CD4-positive, alpha-beta T cell treated with Interleukin-15 for 1 hour (primary cell): ENCODE measurements at places on chromosomes 1 and 21.

GRCh38 chr1:8335246-8335645 is 17.3 kb downstream of the SLC45A1 start:
- DNase-seq, result no peak

- no peak for DNase-seq
Observed at GRCh38 chr1:30955448-30956015, 47.0 kb upstream of the SDC3 start.

DNA sequence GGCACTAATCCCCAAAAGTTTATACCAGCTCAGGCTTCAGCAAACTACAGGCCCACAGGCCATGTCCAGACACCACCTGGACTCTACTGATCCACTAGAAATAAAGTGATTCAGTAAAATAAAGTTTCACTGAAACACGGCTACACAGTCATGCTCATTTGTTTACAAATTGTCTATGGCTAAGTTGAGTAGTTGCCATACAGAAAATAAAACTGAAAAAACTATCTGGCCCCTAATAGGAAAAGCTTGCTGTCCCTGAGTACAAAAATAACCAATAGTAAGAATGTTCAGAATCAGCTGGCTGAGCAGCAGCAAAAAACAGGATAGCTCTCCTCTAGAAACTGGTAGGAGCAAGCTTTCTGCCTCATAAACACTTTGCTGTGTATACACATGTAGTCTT is 221.5 kb downstream of the RERE start:
- DNase-seq, result no peak

- DNase-seq, result no peak
Observed at GRCh38 chr1:36748466-36748865, 265.8 kb upstream of the CSF3R start.

DNA sequence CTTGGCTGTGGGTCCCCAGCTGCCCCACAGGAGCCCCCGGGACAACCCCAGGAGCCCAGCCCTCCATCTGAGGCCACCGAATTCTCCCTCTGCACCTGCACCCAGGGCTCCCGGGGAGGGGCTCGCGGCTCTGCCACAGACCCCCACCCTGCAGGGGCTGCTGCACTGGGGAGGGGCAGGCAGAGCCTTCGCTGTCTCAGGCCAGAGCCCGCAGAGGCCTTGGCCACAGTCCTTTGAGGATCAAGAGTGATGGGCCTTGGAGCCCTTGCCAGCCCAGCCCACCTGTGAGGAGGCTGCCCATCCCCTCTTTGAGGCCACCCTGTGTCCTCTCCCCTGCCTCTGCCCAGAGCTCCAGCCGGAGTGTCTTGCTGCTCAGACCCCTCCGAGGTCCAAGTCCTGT is 6.5 kb downstream of the PERM1 start:
- no peak for DNase-seq

- DNase-seq, result no peak
Observed at GRCh38 chr1:30253807-30254440, 469.5 kb downstream of the MATN1 start.

DNA sequence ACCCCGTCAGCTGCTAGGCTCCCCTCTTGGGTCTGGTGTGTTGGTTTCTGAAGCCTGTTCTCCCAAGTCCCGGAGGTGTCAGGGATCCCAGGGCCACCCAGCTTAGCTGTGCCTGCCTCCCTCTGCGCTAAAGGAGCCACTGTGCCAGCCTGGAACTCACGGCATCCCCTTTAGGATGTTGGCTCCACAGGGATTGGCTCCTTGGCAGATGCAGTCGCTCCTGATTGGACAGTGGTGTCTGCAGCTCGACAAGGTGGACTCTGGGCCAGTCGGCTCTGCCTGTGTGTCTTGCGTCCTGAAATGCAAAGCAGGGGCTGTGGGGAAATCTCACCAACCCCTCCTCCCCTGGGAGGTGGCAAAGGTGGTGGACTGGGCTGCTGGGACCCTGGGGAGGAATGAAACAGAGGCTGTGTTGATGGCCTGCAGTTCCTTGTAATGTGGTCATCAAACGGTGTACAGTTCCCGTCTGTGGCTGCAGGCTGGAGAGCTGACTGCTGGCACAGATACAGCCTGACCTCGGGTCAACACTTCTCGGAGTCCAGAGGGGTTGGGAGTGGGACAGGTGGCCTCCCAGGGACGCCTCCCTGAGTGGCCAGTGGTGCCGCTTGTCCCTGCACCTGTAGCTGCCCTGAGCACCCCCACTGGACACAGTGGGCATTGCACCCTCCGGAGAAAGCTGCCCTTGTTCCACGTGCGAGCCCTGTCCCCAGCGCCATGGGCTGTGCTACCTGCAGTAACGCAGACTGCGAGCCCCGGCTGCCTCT is 11.5 kb upstream of the KCNAB2 start:
- DNase-seq, result no peak

DNA sequence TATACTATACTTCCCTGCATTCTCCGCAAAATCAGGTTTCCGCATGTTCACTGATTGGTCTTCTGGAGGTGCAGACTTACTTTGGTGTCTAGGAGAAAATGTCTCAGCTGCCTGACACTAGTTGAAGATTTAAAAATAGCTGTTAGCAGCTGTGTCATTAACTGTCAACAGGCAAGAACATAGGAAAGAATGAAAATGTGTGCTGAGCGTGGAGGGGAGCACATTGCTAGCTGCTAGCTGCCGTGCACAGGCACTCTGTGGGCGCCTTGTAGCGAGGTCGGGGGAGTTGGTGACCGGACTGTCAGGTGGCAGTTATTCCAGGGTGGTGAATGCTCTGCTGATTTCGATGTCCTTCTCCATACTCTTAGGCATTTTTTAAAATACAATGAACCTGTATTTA is 5.2 kb downstream of the FAAH start:
- no peak for DNase-seq

GRCh38 chr1:187157552-187157951 is 328.8 kb downstream of the PLA2G4A start:
- DNase-seq, result no peak

DNA sequence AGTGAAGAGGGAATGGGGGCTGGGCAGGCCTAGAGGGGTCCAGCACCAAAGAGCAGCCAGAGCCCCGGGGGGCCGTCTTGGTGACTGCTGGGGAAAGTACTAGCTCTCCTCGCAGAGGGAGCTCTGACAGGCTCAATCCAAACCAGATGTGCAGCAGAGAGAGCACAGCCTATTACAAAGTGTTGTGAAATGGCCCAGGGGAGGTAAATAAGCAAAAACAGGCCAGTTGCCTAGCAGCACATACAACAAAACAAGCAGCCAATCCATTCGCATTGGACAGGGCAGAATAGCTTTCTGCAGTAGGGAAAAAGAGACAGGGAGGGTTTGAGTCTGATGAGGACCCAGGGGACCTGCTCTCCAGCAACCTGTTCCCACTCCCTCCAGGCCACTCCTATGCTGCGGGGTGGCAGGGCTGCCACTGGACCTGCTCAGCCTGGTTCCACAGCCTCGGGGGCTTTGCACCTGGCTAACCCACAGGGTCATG is 239.6 kb upstream of the FGGY start:
- DNase-seq, result peak; percentile 31

GRCh38 chr1:171802207-171802606 is 20.7 kb downstream of the METTL13 start:
- DNase-seq, result no peak

DNA sequence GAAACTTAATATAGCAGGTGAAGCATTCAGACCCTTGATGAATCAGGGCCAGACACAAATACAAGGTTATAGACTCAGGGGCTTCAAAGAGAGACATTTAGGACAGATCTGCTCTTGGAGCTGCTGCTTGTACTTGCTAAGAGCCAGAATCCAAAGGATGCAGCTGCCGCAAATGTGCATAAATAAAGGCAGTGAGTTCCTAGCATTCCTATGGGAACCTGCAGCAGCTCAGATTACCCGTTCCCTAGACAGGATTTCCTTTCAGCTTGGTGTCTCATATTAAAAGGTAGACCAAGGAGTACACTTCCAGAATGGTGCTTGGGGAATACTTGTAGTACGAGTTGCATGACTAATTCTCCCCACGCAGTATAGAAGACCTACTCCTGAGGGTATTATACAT is 9.7 kb upstream of the LRRC53 start:
- no peak for DNase-seq

GRCh38 chr1:91850708-91851107 is 35.2 kb downstream of the TGFBR3 start:
- no peak for DNase-seq

- DNase-seq, result no peak
Observed at GRCh38 chr1:7538033-7538432, 233.1 kb upstream of the VAMP3 start.

- DNase-seq, result no peak
Observed at GRCh38 chr1:25804244-25804963, 4.4 kb downstream of the SELENON start.

- no peak for DNase-seq
Observed at GRCh38 chr1:162649583-162649982, 17.3 kb downstream of the DDR2 start.

- peak; percentile 43 for DNase-seq
Observed at GRCh38 chr1:40363721-40364120, 9.8 kb upstream of the SMAP2 start.

DNA sequence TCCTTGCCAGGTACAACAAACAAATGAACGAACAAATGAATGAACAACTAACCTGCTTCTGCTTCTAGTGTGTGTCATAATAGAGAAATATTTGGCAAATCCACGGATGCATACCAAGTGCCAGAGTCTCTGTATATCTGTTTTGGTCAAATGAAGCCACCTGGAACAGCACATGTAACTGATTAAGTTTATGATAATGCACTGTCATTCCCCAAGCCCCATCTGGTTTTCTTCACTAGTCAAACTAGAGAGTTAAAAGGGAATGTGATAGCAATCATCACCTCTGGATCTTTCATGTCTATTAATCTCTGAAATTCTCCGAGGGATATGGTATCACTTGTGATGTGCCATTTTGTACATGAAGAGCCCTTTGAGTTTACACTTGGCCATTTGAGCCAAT is 21.0 kb upstream of the SCAF4 start:
- no peak for DNase-seq

GRCh38 chr1:245823408-245824147 is 668.8 kb downstream of the KIF26B start:
- DNase-seq, result no peak

GRCh38 chr1:98035602-98036002 is 114.8 kb upstream of the DPYD start:
- no peak for DNase-seq

DNA sequence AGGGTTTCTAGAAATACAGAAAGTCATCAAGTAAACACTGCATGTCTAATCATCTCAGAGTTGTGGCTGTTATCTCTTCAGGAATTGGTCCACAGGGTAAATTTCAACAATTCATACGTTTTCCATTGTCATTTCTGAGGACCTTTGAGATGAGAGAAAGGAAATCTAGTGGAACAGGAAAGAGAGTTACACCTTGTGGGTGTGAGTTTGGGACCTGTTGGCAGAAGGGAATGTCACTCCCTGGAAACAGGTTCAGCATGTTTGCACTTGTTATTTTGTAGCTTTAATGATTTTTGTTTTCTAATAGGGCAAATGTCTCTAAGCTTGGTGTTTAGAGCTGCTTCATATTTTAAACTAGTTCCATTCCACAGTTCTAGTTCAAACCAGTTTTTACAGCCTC is 5.6 kb downstream of the TMEM167B start:
- no peak for DNase-seq

- no peak for DNase-seq
Observed at GRCh38 chr1:59445040-59445439, 148.1 kb downstream of the FGGY start.

- DNase-seq, result no peak
Observed at GRCh38 chr1:17684810-17685209, 70.3 kb upstream of the ACTL8 start.

DNA sequence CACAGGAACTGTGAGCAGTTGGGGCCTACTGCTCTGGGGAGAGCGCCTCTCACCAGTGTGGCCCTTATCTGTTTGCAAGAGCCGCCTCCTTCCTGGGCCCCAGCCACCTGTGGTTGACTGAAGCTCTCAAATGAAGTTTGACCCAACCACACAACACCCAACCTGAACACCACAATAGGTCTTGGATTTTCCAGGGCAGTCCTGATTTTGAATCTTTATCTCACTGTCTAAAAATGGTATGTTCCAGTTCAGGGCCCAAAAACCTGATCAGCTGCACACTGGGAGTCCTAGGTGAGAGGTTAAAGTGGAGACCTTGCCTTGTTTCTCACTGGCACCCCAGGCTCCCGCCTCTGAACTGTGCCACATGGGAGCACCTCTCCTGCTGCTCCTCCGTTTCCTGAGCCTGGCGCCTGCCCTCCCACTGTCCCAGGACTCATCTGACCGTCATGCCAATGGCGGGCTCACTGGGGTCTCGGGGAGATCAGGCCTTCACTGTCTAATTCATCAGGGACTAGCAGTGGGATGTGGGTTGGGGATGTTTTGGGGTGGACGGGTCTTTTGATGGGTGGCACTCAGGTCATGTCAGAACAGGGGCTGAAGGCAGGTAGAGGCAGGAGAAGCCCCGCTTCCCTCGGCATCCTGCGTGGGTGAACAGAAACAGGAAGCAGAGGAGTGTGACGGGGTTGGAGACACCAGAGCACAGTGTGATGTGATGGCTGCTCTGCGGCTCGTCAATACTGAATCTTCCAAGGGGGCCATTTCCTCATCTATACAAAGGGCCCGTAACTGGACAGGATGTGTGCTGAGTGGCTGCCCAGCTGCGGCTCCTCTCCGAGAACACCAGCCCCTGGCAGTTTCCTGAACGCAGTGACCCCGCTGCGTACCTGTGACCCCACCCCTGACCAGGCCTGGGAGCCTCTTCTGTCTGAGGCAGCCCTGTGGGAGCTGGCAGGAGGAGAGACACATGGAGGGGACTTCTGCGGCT is 59.6 kb upstream of the ITPKB start:
- DNase-seq, result peak; percentile 68

DNA sequence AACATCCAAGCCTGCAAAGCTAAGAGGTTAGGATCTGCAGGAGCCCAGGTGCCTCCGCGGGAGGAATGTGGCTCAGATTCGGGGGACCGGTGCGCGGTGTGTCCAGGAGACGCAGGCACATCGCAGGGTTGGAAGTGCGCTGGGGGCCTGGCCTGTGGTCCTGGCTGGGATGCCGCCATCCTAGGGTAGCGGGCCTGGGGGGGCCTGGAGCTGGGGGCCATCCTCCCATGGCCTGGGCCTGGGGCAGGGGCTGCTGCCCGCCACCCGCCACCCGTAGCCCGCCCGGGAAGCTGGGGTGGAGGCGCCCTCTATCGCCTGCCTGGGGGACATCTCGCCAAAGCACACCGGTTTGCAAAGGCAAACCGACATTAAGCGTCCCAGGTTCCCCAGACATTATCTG is 170.6 kb upstream of the ARHGEF16 start:
- DNase-seq, result no peak

GRCh38 chr1:41936107-41936506 is 17.4 kb upstream of the HIVEP3 start:
- no peak for DNase-seq
